ENCODE measurements at places on chromosomes 3 and 15.

DNA sequence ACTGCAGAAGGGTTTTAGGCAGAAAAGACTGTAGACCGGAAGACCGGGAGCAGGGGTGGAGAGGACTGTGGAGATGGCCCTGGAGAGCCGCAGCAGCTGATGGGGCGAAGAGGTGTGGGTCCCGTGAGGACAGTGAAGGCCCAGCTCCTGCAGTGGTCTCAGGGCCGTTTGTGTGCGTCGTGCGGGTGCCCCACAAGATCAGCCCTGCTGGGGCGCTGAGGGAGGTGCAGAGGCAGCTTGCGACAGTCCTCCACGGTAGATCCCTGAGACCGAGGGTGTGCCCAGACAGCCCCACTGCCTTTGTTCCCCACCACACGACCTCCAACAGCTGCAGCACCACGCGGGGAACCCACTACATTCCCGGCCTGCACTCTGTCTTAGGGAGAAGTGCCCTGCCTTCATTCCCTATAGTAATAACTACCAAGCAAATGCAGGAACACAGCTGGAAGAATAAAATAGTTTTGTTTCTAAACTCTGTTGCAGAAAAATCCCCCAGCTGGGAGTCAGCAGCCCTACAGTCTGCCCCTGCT, 19.0 kb upstream of the CRABP1 start:
- DNase-seq = no peak

- DNase-seq = no peak
Observed at GRCh38 chr15:37678124-37678523, 256.3 kb upstream of the TMCO5A start.

DNA sequence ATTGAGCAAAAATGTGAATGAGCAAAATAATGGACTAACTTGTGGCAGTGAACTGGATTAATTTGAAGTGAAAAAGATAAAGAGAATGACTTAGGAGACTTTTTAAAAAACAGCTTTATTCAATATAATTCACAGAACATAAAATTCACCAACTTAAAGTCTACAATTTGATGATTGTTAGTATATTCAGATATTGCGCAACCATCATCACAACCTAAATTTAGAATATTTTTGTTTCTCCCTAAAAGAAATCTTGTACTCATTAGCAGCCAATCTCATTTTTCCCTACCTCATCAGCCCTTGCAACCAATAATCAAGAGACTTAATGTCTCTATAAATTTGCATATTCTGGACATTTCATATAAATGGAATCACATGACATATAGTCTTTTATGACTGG, 496.5 kb downstream of the IGSF11 start:
- no peak for DNase-seq

- DNase-seq = no peak
Observed at GRCh38 chr15:87713475-87713879, 543.1 kb downstream of the NTRK3 start.

- no peak for DNase-seq
Observed at GRCh38 chr3:79491029-79491641, 276.7 kb downstream of the ROBO1 start.

- no peak for DNase-seq
Observed at GRCh38 chr3:151305775-151306151, 10.9 kb downstream of the GPR87 start.

DNA sequence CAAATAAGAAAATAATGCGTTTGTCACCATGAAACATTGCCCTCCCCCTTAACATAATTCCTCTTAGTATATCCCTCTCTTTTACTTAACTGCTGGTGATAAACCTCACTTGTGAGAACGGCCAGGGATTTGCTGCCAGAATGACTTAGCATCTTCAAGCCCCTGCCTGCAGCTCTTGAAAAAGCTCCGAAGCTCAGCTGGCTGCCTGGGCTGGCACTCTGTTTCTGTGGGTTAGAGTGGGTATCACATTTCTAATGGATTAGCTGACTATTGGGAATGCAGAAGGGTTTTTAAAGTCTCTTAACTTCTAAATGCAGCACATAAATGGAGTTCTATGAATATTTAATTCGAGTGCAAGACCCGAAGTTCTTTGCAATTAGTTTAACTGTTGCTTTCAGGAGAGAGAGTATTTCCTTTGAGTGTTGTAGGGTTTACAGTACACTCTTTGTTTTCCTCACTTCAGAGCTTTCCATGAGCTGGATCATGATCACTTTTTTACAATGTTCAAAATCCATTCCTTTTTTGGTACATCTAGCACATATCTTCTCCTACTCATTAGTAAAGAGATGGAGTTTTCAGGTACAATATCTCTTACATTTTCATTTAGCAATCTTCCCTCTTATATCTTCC, 124.7 kb upstream of the RBMS3 start:
- DNase-seq = no peak

DNA sequence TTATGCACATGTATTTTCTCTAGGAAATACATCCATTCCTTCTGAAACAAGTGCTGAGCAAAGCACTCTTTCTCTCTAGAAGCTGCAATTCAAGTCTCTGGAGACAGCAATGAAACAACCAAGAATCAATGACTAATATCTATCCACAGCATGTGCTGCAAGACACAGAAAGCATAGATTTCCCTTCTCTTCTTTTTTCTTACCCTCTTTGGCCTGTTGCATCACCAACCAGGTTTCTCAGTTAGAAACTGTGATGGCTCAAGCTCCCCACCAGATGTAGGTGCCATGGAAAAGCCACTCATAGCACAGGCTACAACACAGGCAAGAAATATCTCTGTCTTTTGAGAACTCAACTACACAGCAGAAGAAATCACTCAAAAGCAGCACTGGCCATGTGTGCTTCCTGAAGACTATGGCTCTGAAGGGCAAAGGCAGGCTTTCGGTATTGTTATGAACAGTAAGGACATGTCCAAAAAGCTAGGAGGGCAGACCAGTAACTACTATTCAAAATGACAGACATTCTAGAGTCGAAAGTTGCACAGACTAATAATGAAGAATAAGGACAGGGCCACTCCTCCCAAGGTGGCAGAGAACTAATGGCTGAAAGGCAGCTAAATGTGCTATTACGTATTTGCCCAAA, 15.5 kb downstream of the ZDHHC3 start:
- no peak for DNase-seq

- no peak for DNase-seq
Observed at GRCh38 chr3:58010562-58010961, 2.3 kb downstream of the FLNB start.

GRCh38 chr3:193764959-193765358, 172.0 kb downstream of the OPA1 start:
- DNase-seq = no peak

DNA sequence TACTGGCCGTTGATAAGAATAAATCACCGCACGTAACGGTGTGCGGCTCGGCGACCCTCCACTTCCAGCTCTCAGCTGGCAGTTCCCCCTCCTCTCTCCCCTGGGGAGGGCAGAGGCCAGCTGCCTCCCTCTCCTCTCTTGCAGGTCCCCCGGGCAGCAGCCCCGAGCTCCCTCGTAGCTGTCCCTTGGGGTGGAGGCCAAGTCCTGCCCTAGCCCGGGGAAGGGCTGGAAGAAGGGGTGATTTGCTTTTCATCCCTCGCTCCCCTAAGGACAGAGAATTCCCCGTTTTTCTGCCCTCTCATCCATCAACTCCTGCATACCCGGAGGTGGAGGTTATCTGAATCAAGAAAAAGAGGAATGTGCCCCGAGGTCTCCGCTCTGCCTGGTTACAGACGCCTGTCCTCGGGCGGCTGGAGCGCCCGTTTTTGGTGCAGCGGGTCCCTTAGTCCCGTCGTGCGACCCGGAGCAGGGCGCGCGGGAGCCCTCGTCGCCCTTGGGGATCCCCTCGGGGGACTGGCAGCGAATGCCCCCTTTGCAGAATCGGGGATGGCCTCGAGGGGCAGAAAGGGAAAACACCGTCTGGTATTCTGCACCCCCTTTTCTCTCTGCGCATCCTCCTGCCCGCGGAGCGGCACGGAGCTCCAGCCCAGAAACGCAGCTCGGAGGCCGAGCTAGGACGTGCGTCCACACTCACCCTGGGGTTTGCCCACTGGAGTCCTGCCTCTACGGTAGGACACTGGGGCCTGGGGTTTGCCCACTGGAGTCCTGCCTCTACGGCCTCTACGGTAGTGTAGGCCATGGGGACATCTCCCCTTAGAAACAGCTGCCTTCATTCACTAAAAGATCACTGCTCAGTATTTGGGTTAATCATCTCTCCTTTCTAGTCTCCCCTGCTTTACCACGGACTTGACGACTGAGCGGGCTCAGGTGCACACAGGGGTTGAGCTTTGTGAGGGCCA, 2.2 kb downstream of the PTPRG start:
- DNase-seq = peak; percentile 32

DNA sequence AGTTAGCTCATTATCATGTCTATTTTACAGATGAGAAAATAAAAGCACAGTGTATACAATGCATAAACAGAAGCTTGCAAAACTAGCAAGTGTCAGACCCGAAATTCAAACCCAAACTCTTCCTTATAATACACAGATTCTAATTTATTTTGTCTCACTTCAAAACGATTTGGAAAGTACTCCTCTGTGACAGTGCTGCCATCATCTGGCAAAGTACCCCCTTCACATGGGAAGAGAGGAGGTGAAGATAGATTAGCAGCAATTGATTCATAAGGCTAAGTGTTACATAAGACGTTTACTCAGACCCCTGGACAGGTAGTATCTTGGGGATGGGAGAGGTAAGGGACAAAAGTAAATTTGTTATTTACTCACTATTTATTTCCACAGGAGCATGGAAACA, 744.0 kb upstream of the SGO1 start:
- no peak for DNase-seq

DNA sequence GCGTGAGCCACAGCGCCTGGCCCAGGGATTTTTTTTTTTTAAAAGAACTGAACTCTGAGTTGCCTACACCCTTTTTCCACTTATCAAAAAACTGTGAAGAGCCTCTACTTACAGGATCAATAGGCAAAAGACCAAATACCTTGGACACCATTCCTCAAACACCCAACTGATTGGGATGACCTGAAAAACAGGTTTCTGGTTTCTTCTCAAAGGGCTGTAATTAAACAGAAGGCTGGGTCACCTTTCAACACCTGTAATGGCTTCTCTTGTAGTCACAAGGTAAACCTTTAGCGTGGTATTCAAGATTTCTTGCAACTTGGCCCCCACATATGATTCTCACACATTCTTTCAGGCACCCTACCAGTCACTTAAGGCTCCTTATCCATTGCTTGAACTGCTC, 38.4 kb upstream of the PLXND1 start:
- no peak for DNase-seq

DNA sequence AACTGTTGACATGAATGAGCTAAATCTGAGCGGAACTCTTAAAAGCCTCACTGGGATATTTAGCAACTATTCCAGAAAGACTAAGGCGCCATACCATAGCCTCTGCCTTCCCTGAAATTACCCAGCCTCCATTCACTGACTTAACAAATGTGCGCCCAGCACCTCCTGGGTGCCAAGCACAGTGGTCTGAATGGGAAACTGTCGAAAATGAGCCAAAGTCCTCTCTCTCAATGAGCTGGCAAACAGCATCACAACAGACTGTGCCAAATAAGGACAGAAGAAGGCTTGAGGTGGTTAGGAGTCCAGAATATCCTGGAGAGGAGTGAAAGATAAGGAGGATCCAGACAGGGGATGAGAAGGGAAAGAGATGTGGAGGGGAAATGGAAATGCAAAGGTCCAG, 332.4 kb downstream of the MAGI1 start:
- no peak for DNase-seq

- DNase-seq = no peak
Observed at GRCh38 chr15:69762373-69763148, 309.9 kb downstream of the RPLP1 start.

- no peak for DNase-seq
Observed at GRCh38 chr3:125662675-125663074, 67.4 kb upstream of the OSBPL11 start.

All from left cardiac atrium (tissue), 4 donors.